ENCODE measurements at places on chromosomes 3 and 15.

DNA sequence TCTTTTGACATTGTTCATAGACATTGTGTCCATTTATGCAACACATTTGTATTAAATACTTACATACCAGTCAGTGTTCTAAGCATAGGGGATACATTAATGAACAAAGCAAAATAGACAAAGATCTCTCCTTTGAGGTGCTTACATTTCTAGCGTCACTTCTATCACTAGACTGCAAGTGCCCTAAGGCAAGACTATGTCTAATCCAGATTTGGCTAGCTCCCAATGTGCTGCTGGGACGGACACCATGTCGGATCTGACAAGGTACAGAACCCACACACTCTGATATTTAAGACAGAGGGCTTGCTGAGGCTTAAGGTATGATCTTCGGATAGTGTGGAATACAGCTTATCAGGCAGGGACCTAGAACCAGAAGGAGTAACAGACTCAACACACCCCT, 41.4 kb downstream of the MYLK start:
- DNase-seq, result no peak

DNA sequence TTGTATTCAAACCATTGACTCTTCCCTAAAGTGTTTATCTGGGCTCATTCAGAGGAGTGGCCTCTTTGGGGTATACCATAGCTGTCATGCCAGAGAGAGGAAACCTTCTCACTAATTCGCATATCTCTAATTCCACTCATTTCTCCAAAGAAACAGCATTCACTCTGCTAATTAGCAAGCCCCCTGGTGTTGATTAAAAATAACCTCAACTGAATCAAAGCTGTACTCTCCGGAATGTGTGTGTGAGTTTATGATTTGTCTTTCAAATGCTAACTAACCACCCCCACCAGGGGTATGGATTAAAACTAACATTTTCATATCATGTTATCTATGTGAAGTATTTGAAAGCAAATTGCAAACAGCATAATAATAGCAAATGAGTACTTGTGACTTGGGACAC, 45.5 kb downstream of the PAQR5 start:
- DNase-seq, result no peak

GRCh38 chr3:16828815-16829214, 55.9 kb upstream of the PLCL2 start:
- no peak for DNase-seq

DNA sequence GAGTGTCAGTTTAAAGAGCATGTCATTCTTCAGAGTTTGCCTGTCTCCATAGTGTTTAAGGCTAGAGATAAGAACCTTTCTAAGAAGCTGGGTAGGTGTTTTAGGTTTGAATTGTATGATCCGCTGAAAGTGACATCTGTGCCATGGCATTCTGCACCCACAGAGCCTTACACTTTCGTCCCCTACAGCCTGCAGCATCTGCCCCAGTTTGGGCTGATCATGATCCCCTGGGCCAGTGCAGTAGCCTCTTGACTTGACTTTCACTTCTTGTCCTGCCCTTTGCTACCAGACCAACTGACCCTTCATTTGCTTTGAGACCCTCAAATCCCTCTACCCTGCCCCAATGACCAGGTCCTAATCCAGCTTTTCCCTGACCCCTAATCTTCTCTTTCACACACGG, 81.6 kb downstream of the SOX14 start:
- DNase-seq, result no peak

- DNase-seq, result no peak
Observed at GRCh38 chr15:71411538-71412482, 296.5 kb downstream of the THSD4 start.

DNA sequence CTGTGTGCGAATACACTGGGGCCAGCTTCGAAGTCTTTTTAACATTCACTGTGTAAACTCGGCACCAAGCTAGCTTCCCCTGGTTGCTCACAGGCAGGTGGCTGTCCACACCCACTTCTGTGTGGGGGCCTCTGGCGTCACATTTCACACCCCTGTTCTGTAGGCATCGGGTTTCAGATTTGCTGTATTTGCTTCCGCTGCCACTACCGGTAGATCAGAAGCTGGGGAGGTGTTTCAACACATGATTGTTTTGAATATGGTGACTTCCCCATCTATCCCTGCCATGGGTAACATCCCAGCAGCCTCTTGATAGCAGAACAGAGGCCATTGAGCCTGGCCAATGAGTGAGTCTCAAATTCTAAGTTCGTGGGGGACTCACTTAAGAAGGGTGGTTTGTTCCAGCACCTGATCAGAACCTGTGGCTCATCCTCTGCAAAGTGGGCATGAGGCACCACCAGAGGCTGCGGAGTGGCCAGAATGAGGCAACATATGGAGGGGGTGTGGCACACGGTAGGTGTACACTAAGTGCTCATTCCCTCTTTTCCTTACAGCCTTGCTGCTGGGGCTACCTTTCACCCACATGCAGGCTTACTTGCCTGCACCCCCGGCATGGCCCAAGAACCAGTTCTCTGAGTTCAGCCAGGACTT, 61.5 kb downstream of the IQSEC1 start:
- DNase-seq, result no peak

DNA sequence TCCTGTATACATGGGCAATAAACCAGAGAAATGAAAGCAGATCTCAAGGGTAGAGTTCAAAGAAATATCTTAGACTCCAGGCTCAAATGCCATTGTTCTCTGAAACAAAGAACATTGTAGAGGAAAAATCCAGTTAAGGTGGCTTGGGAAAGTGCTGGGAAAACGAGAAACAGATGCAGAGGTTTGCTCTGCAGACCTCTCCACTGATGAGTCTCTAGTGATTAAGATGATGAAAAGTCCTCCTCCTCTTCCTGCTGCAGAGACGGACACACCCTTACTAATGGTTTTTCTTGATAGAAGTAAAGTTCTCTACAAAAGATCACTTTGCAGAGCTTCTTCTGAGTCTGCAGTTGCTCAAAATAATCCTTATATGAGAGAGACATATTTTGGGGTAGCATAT, 264.7 kb downstream of the GABRG3 start:
- no peak for DNase-seq

GRCh38 chr15:85324202-85324601, 56.2 kb upstream of the AKAP13 start:
- no peak for DNase-seq

DNA sequence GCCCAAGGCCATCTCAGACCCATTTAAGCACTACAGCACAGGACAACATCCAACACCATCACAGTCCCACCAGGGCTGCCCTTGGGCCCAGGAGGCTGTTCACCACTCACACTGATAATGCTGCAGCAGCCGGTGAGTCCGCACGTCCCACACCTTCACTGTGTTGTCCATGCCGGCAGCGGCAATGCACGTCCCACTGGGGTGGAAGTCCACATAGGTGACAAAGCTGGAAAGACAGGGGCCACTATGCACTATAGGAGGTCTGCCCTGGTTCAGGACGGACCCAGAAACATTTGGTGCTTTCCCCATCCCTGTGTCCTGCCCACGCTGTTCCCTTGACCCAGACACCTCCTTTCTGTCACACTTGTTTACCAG, 8.5 kb downstream of the POC1A start:
- DNase-seq, result no peak

Measured in urothelium cell line (cell line).